ENCODE measurements at places on chromosomes 4 and X.

- DNase-seq = no peak
Measured at GRCh38 chr4:14339715-14340114, 662.6 kb upstream of the CPEB2 start.

DNA sequence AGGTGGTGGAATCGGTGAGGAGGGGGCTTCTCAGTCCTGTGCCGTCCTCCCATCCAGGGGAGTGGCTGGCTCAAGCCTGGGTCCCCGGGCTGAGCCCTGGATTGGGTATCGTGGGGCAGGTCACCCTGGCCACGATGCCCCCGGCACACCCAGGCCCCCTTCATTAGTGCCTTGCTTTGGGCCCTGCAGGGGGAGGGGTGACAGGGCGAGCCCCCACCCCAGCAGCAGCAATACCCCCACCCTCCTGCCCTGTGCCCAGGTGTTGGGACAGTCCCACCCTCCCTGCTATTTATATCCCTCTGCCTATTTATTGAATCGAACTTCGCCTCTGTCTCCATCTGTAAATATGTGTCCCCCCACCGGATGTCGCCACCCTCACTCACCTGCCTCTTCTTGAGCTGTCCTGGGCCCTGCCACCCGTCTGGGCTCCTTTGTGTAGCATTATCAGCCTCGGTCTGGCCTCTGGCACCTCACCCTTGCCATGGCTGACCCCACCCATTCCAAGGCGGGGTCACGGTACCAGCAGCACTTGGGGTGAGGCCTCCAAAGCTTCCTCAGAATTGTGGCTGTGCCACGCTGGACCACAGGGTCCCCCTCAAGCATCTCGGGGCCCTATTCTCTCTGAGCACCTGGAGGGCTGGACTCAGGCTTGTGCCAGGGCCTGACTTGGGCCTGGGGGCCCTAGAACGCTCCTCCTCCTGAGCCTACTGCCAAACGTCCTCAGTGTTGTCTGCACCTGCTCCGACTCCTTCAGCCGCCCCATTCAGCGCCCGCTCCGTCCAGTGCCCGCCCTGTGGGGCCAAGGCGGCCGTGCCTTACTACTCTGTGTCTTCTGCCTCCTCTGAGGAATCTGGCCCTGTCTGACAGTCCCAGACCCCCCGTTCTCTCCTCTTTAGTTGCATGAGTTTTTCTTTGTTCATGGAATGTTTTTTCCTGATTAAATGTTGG is 6.1 kb downstream of the LAGE3 start:
- no peak for DNase-seq

GRCh38 chrX:15749642-15750610 is 11.9 kb downstream of the CA5B start:
- DNase-seq = no peak

- DNase-seq = no peak
Measured at GRCh38 chr4:26821677-26822503, 38.8 kb upstream of the STIM2 start.

GRCh38 chrX:29066516-29066915 is 479.3 kb downstream of the IL1RAPL1 start:
- no peak for DNase-seq

DNA sequence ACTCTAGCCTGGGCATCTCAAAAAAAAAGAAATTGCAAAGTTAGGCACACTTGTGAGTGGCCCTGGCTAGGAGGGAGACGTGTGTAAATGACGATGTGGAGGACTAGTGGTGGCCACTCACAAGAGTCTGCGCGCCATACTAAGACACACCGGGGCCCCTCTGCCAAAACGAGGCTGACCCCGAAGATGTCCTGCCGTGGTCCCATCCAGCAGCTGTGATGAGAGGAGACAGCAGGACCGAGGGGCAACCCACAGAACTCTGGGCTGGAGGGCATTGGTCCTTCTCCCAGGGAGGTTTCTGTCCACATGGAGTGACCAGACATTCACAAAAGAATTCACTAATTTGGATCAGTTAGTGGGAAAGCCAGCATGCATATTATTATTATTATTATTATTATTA is 47.4 kb downstream of the NOP14 start:
- DNase-seq = no peak

DNA sequence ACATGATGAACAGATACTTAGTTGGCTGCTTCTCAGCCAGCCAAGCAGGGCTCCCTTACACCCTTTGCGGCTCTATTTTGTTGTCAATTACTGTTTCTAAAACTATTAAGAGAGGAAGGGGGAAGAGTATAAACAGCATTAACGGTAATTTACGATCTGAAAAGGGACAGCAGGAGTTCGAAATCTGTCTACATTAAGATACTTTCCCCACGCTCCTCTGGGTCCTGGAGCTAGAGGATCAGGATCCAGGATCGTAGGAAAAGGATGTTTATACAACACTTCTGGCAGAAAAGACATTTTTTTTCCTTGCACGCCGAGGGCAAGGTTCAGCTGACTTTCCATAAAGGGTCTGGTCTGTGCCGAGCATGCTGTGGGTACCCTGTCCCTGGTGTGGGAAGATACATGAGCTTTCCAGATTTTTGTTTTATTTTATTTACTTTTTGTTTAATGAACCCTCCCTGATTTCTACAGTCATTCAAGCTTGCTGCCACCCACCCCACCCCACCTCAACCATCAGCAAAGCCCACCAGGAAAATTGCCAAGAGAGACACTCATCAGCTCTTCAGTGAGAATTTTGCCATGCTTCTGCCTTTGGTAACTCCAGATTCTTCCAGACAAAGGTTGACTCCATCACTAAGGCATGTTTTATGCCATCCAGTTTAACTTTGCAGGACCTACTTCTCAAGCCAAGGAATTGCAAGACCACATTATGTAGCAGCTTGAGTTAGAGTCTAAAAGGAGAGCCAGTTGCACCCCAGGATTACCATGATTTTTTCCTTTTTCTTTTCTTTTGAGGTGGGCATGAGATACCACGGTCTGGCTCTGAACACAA is 188.1 kb downstream of the QDPR start:
- no peak for DNase-seq

DNA sequence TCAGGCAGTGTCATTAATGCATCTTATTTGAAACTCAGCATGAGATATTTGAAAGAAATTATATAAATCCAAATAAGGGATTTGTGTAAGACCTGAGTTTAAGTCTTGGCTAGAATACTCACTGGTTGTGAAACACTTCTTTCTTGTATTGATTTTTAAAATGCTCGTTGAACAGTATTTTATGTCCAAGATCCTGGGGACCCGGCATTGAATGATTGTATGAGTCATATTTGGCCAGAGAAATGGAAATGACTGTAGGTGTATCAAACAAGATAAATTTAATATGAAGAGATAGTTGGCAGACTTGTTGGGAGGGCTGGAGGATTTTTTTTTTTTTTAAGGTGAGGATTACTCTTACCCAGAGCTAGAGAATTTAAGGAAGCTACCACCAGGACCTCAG is 606.1 kb upstream of the CPEB2 start:
- DNase-seq = no peak

DNA sequence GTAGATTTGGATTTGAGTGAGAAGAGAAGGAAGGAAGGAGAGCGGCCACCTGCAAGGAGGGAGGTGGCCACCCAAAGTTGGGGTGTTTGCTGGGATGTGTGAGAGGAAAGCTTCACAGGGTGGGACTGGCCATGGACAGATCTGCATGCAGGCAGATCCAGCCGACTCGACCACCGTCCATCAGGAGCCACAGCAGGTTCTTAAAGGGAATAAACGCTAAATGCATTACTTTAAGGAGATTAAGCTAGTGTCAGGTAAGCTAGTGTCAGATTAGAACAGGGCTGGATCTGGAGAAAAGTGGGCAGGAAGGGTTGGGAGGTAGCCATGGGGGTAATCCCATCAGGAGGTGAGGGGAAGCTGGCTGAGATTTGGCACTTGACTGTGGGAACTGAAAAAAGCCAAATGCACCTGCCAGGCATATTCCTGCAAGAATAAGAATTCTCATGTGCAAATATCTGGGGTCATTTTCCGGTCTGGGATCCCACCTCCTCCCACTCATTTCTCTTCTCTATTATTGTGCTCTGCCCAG is 79.6 kb downstream of the MGST2 start:
- no peak for DNase-seq

GRCh38 chr4:21802406-21802805 is 146.2 kb downstream of the KCNIP4 start:
- no peak for DNase-seq

- no peak for DNase-seq
Measured at GRCh38 chr4:2048831-2049230, 10.3 kb upstream of the NAT8L start.

- DNase-seq = no peak
Measured at GRCh38 chrX:151030845-151031244, 47.7 kb downstream of the HMGB3 start.

- no peak for DNase-seq
Measured at GRCh38 chr4:85790582-85790981, 315.6 kb downstream of the ARHGAP24 start.

- DNase-seq = no peak
Measured at GRCh38 chr4:155403886-155404285, 27.1 kb upstream of the MAP9 start.

GRCh38 chr4:174284487-174284886 is 776 bp downstream of the CEP44 start:
- no peak for DNase-seq

- DNase-seq = no peak
Measured at GRCh38 chr4:74975848-74976824, 43.2 kb downstream of the PARM1 start.

DNA sequence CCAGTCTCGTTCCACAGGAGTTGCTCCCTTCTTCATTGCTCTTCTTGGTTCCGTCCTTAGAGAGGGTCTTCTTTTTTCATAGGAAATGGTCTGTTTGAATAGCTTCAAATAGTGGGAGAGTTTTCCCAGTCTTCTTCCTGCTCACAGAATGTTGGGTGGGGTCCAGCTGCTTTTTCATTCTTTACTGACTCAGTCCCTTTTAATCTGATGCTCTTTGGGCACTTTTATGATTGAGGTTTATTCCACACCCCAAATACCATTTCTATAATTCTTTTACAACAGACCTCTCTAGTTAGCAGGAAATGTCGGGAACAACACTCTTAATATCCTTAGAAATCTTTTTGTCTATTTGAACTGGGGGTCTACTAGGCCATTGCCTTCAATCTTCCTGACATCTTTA is 239.5 kb downstream of the PRDM5 start:
- no peak for DNase-seq

GRCh38 chr4:117134386-117134785 is 49.0 kb upstream of the TRAM1L1 start:
- no peak for DNase-seq

DNA sequence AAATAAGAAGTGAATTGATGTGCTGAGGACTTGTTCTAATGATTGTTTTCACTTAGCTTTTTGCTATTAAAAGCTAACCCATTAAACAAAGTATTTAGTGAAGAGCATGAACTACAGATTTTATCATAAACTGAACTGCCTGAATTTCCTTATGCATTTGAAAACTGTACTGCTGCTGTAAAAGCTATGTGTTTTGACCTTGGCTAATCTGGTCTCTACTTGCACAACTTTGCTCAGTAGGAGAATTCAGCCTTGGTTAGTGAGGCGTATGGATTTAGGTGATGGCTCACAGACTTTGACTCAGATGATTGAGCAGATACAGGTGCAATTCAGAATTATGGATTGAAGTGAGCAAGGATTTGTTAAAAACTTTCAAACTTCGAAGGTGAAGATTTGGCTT is 38.7 kb upstream of the FAT1 start:
- DNase-seq = no peak

- DNase-seq = no peak
Measured at GRCh38 chrX:10904220-10904619, 206.9 kb upstream of the HCCS start.

DNA sequence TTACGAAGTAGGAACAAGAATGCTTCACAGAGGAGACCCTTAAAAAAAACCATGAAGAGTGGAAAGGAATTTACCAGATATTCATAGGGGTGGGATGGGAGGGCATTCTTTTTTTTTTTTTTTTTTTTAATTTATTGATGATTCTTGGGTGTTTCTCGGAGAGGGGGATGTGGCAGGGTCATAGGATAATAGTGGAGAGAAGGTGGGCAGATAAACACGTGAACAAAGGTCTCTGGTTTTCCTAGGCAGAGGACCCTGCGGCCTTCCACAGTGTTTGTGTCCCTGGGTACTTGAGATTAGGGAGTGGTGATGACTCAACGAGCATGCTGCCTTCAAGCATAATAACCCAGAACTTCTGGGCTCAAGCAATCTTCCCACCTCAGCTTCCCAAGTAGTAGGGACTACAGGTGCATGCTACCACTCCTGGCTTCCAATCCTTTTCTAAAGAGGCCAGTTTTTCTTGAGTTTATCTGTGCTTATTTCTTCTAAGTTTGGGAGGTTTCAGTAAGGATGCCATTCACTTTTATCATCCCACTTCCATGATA is 65.9 kb upstream of the OGT start:
- DNase-seq = no peak

GRCh38 chr4:22500128-22500611 is 15.7 kb downstream of the ADGRA3 start:
- no peak for DNase-seq

DNA sequence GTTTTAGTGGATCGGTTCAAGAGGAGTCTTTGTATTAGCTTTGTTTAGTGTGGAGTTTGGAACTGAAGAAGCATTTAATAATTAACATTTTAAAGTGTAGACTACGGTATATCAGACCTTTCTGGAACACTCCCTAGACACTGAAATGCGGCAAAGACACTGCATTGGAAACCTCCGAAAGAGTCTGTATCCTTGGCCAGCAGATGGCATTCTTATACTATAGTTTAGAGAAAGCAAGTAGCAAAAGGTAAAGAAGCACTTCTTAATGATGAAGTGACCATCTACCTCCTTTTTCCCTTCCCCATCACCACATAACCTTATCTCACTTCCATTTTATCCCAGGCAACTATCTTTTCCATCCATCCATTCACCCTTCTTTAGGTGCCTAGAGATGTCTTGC is 7.6 kb downstream of the FABP2 start:
- DNase-seq = no peak

DNA sequence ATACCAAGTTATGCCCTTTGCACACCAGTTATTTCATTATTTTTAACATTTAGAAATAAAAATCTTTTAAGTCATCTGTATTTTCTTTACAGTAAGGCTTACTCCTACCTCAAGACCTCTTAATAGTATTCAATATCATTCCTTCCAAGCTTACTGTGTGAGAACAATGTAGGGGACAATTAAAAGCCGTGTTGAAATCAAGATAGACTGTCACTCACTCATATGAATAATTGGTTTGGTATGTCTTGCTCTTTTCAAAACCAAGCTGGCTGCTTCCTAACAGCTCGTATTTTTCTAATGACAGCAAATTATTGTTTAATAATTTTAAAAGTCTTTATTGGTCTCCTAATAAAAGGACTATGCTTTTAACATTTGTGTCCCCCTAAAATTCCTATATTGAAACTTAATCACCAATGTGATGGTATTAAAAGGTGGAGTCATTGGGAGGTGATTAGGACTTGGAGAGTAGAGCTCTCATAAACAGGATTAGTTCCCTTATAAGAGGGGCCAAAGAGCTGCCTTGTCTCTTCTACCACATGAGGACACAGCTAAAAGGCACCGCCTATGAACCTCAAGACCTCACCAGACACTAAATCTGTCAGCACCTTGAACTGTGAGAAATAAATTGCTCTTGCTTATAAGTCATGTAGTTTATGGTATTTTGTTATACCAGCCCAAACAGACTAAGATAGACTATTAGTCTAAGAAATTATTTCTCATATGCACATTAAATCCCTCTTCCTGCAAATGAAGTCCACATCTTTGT is 4.1 kb downstream of the ABCB7 start:
- DNase-seq = no peak

- no peak for DNase-seq
Measured at GRCh38 chr4:102843938-102844337, 16.6 kb upstream of the UBE2D3 start.

Data from stimulated activated CD8-positive, alpha-beta memory T cell treated with anti-CD3 and anti-CD28 coated beads, Interleukin-4, amount 100 ng/mL, for 4 hours (primary cell).